ENCODE measurements at places on chromosomes 1 and 21.

DNA sequence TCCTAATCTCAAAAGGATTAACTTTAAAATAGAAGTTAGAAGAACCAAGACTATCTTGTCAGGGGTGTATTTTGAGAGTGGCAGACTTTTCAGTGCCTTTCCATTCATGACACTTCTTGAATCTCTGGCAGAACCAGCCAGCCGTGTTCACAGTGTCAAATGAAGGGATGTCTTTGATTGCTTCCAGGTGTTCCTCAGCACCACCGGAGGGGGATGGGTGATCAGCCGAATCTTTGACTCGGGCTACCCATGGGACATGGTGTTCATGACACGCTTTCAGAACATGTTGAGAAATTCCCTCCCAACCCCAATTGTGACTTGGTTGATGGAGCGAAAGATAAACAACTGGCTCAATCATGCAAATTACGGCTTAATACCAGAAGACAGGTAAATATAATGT is 32.3 kb downstream of the FMO1 start:
- no peak for DNase-seq

- no peak for DNase-seq
Observed at GRCh38 chr1:19477284-19478249, 7.8 kb downstream of the CAPZB start.

GRCh38 chr1:38029081-38029681 is 16.6 kb downstream of the UTP11 start:
- DNase-seq = peak; percentile 86

DNA sequence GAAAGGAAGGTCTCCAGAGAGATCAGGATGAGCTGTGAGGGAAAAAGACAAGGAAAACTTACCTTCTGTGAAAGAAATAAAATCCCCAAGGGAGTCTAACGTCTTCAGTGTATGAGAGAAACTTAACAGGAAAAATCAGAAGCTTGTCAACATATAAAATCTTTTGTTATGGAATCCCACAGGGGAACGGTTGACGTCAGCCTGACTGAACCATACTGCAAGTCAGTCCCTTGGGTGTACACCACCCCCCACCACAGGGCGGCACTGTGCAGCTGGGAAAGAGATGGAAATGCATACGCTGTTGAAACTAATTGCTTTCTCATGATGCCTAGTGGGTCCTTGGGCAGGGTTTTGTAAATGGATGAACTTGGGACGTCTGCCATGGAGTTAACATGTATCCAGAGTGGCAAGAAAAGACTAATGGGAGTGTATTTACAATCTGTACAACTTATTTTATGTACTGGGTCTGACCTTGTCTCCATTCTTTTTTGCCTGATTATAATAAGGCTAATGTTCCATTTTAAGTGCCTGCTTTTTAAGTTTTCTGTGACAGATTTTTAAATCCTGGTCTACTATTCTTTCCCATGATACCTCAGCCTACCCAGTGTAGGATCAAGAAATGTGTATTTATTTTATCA is 22.7 kb downstream of the UTP25 start:
- DNase-seq = peak; percentile 84

- no peak for DNase-seq
Observed at GRCh38 chr1:58206749-58207148, 339.8 kb downstream of the OMA1 start.

GRCh38 chr1:94186946-94187345 is 50.4 kb downstream of the ARHGAP29 start:
- no peak for DNase-seq

DNA sequence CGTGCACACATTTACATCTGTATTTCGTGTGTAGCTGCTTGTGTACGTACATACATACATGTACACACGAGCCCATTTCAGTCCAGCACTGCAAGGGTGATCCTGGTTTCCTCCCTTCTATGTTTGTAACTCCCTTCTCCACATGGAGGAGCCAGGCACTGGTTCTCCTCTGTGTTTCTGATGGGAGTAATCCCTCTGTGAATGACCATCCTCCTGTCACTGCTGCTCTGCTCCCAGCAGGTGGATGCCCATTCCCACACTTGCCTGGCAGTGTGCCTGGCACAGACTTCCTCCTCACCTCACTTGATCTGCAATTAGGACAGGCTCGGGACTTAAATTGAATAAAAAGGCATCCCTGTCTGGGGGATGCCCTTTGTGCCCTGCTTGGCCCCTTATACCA is 37.1 kb downstream of the TRAPPC10 start:
- peak; percentile 18 for DNase-seq

- DNase-seq = no peak
Observed at GRCh38 chr1:41842326-41842725, 76.4 kb downstream of the HIVEP3 start.

- peak; percentile 40 for DNase-seq
Observed at GRCh38 chr1:174743654-174744561, 255.8 kb upstream of the CACYBP start.

- no peak for DNase-seq
Observed at GRCh38 chr1:63501256-63501655, 21.8 kb downstream of the ITGB3BP start.

GRCh38 chr1:186643614-186644013 is 36.6 kb downstream of the PTGS2 start:
- no peak for DNase-seq

DNA sequence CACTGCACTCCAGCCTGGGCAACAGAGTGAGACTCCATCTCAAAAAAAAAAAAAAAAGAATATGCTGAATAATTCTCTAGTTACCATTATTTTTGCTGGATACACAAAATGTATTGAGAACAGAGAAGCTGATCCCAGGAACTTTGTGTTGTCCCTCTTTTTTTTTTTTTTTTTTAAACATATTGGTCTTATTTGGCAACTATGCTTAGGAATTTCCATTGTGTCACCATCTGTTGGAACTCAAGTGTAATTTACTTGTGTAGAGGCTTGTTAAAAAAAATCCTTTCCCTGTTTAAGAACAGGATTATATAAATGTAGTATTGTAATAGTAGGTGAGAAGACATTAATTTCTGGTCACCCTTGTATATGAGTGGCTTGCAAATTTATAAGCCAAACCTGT is 28.6 kb downstream of the CAMSAP2 start:
- DNase-seq = no peak

- no peak for DNase-seq
Observed at GRCh38 chr1:235859789-235860188, 6.9 kb downstream of the LYST start.

GRCh38 chr1:24277420-24278169 is 41.6 kb upstream of the GRHL3 start:
- no peak for DNase-seq

- DNase-seq = no peak
Observed at GRCh38 chr1:225942574-225942973, 1.6 kb upstream of the LEFTY2 start.

DNA sequence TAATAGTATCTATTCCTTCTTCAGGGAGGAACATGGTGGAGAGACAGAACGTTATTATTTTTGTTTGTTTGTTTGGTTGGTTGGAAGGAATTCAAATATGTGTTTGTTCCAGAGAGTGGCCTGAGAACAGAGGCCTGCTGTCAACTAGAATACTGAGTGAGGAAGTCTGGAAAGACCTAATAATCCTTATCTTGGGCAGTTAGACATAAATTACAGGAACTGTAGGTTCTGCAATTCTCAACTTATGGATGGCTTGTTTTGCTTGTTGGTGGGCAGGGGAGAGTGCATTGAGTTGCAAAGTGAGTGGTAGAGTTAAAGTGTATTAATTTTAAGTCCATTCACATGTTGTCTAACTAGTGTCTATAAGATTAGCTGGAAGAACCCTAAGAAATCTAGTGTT is 197.6 kb downstream of the BACH1 start:
- no peak for DNase-seq

DNA sequence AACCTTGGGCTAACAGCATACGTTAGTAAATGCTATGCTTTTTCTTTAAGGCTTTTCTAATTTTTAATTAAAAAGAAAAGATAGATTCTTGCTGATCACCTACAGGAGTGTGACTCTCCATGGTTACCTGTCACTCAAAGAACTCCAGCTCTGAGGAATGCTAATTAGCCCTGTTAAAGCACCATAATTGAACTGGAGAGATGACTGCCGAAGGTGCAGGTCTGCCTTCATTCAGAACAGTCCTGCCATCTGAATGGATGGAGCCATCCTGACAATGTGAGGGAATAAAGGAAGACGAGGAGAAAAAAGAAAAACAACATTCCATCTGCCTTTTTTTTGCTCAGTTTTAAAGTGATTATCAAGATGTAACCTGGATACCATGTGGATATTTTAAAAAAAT is 94.6 kb downstream of the ATP6V1G3 start:
- no peak for DNase-seq

DNA sequence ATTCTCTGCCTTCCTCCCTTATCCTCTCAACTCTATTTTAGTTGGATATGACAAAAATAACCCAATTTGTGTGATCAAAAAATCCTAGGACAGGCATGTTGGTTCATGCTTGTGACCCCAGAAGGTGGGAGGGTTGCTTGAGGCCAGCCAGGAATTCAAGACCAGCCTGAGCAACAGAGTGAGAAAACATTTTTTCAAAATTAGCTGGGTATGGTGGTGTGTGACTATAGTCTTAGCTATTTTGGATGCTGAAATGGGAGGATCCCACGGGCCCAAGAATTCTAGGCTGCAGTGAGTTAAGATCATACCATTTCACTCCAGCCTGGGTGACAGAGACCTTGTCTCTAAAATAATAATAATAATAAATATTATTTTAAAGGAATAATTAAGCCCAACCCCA is 1383.1 kb upstream of the ADGRL2 start:
- no peak for DNase-seq

DNA sequence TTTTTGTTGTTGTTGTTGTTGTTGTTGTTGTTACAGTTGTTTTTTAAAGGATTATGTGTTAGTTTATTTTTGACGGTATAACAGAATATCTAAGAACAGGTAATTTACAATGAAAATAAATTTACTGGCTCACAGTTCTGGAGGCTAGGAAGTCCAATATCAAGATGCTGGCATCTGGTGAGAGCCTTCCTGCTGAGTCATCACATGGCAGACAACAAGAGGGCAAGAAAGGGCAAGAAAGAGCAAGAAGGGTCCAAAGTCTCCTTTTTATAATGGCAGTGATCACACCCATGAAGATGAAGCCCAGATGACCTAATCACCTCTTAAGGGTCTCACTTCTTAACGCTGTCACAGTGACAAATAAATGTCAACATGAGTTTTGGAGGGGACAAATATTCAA is 142.1 kb downstream of the NEGR1 start:
- DNase-seq = no peak

- no peak for DNase-seq
Observed at GRCh38 chr21:42107177-42107880, 36.2 kb downstream of the UMODL1 start.

GRCh38 chr1:183227422-183228346 is 41.6 kb downstream of the LAMC2 start:
- peak; percentile 36 for DNase-seq

DNA sequence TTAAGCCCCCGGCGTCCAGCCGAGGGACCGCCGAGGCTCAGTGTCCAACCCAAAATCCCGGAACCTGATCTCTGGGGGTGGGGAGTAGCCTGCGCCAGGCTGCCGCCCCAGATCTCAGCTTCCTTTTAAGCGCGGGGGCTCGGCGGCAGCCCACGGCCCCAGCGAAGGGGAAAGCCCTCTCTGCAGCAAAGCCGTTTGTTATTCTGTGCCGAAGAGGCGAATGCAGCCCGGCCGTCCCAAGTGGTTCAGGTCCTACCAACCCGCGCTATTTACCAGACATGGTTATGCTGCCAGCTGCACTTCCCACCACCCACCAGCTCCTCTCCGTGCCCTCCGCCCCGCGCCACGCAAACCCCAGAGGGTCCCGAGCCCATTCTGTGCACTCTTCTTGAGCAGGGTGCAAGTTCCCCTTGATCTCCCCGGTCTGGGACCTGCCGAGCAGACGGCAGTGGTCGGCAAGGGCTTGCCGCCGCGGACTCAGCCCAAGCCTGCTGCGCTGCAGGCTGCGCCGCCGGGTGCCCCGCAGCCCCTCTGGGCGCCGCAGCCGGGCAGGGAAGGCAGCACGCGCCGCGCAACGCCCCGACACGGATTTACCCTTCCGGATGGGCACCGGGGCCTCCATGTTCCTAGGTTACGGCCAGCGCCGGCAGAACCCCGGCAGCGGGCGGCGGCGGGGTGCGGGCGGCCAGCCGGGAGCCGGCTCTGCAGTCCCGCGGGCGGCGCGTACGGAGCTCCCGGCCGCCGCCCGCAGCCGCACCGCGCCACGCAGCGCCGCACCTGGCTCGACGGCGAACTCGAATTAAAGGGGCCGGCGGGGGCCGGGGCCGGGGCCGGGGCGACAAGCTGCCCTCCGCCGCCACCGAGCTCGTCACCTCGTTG is 738 bp upstream of the KCNA2 start:
- DNase-seq = peak; percentile 1

DNA sequence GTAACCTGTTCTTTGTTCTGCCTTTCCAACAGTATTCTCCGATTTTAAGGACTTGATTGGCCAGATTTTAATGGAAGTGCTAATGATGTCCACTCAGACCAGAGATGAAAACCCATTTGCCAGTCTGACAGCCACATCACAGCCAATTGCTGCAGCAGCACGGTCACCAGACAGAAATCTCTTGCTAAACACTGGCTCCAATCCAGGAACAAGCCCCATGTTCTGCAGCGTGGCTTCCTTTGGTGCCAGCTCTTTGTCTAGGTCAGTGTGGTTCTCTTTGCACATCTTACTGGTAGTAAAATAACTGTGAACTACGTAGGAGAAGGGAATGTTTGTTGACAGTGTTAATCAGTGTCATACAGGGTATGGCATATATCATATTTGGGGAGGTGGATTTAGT is 72.7 kb downstream of the UBE4B start:
- peak; percentile 24 for DNase-seq

DNA sequence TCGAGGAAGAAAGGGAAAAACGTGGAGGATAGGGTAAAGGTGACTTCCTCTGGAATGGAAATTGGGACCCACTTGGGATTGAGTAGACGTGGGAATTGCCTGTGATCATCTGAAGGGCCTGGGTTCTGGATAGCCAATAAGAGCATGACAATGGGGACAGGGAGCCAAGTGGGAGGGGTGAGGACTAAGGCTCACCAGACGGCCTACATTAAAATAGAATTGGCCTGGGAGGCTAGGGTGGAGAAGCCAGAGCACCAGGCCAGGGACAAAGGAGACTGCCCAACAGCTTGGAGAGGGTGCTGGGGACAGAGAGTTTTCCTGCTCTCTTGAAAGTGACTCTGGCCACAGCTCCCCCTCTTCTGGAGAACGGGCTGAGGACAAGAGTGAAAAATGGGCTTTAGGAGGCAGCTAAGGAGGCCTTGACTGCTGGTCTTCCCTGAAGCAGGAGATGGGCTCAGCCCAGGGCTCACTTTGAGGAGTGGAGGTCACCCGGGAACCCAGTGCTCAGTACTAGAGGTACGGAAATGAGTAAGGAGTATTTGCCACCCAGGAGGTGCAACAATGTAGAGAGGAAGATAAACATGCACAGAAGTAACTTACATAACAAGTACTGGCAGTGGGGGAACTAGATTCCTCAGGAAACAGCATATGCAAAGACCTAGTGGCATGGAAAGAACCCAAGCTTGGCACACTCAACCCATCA is 18.8 kb downstream of the INKA2 start:
- DNase-seq = no peak

- no peak for DNase-seq
Observed at GRCh38 chr21:31529406-31529805, 130.1 kb upstream of the SOD1 start.

- no peak for DNase-seq
Observed at GRCh38 chr21:24995216-24995615, 612.1 kb downstream of the MRPL39 start.

GRCh38 chr1:203636291-203636690 is 9.7 kb downstream of the ATP2B4 start:
- no peak for DNase-seq

- DNase-seq = peak; percentile 70
Observed at GRCh38 chr1:118842452-118843201, 145.5 kb downstream of the TBX15 start.

All from NCI-H2081 (cell line).